ENCODE measurements at places on chromosomes 1 and 21.

DNA sequence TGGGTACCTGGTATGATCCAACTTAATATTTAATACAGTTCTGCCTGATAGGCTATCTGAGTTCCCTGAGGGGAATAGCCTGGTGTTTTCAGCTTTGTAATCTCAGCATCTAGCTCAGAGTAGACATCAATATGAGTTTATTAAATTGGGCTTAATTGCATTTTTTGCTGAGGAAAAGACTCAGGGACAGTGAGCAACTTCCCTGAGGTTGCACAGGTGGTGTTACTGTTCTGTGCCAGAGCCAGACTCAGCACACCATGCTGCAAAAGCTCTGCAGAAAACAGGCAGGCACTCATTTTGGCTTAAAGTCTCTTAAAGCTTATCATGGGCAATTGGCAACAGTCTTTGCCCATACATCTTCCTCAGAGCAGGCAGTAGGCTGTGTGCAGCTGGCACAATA is 90.5 kb upstream of the JUN start:
- H3K4me3 ChIP-seq: no peak overlapping the region
- H3K4me1 ChIP-seq: peaks cover 9% of the 10 kb centered on the region
- peaks cover 2% of the 10 kb centered on the region for H3K27me3 ChIP-seq
- H3K27ac ChIP-seq: no peak overlapping the region
- no peak for DNase-seq

- no peaks in the 10 kb centered on the region for H3K36me3 ChIP-seq
- DNase-seq: no peak
- no peak overlapping the region for H3K27ac ChIP-seq
- no peaks in the 10 kb centered on the region for H3K4me1 ChIP-seq
- H3K27me3 ChIP-seq: no peaks in the 10 kb centered on the region
Observed at GRCh38 chr1:102434421-102434820, 437.7 kb upstream of the OLFM3 start.

DNA sequence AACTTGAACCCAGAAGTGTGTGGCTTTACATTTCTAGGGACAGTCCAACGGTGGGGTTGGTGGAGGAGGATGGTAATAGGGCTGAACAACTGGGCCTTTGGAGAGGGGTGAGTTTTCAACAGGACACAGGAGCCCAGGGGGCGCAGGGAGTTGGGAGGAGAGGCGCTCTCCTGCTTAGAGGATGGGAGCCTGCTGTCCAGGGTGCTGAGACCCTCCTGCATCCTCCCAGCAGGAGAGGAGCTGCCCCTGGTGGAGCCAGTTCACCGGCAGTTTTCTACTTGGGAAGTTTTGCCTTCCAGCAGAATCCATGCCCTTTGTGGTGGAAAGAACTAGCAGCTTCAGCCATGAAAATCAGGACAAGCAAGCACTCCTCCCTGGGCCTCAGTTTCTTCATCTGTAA is 8.6 kb downstream of the KCNC4 start:
- DNase-seq: no peak
- no peak overlapping the region for H3K27ac ChIP-seq
- H3K27me3 ChIP-seq: no peaks in the 10 kb centered on the region
- no peak overlapping the region for H3K4me3 ChIP-seq
- peaks cover 13% of the 10 kb centered on the region for H3K4me1 ChIP-seq

DNA sequence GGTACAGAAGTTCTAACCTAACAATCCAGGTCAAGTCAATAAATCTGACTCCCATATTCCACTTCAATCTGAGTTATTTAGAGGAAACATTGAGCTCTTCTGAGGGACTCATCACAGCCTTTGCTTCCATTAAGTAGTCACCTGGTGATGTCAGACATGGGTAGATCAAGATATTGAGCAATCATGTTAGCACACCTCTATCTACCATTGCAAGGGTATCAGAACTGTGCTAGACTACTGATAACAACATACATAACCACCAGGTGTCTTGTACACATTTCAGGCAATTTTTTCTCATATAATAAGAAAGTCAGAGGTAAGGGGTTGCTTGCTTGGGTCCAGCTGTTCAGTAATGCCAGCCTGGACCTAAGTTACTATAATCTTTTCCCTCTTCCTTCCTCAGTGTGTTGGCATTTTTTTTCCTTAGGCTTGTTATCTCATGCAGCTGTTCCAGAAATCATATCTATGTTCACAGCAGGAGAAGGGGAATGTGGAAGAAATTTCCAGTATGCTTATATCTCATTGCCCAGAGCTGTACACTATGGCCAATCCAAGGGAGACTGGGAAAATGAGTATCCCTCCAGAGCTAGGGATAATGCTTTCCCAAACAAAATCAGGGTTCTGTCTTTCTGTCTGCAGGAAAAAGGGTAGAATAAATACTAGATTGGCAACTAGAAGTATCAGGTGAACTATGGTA is 52.3 kb downstream of the GRIK1 start:
- no peak overlapping the region for H3K27ac ChIP-seq
- H3K4me3 ChIP-seq: no peak overlapping the region
- no peak for DNase-seq
- no peaks in the 10 kb centered on the region for H3K4me1 ChIP-seq
- H3K27me3 ChIP-seq: no peaks in the 10 kb centered on the region

Data from memory B cell (primary cell).